ENCODE measurements at places on chromosomes 5 and 9.

DNA sequence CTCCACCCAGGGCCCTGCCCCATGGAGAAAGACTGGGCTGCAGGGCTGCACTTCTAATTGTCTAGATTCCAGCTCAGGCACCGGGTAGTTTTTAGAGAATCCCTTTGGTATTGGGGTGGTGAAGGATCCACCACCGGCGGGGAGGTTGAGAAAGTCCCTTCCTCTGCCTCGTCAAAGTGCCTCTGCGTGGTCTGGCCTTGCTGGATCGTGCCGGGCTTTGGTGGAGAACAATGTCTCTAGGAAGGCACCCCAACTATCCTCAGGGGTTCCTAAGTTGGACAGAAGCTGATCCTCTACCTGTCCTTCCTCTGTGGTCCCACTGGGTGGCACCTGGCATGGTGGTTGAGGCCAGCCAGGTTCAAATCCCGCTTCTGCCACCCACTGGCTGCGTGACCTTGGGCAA lies 7.3 kb upstream of the AMBP start:
- no peak for DNase-seq

DNA sequence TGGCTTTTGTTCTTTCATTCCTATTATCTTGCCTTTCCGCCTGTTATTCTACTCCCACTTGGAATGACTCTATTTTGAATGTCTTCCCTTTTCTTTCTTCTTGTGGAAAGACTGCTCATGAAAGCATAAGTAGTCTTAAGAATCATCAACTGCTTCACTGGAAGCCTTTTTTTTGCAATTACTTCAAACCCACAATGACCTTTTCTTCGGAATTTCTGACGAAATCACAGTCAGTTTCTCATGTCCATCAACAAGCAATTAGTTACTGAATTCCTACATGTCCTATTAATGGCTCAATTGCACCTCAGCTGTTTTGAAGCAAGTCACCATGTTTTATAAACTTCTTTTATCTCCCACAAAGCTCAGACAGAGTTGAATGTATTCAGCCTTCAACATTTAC lies 196.2 kb downstream of the TARS1 start:
- no peak for DNase-seq

DNA sequence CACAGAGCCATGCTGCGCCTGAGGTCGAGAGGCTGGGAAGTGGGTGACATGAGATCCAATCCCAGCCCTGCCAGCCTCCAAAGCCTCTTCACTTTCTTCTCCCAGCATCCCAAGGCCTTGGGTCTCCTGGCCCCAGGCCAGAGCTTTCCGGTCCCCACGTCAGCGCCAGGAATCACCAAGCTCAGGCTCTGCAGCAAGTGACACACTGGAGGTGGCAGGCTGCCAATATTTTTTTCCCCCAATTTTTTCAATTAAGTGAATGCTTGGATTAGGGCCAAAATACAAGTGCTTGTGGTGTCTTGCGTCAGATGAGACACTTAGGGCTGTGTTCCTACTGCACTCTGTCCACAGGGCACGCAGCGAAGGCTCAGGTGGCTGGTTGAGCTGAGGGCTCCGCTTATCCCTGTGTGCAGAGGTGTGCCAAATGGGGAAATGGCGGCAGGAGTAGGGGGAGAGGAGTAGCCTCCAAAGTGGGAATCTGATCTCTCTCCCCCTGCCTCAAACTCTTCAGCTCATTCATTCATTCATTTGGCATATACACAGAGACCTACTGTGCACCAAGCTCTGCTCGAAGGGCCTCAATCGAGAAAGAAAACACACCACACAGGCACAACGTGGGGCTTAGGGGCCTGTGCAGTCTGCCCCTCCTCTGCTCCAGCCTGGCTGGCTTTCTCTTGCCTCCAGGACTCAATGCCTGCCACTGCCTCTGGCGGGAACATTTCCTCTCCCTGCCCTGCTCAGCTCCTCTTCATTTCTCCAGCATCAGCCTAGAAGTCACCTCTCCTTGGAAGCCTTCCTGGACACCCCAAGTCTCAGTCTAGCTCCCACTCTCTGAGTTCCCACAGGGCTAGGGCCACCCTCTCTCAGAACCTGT lies 16.6 kb downstream of the SH3PXD2B start:
- DNase-seq, result no peak

GRCh38 chr9:111970827-111971226 lies 74.2 kb downstream of the UGCG start:
- DNase-seq, result no peak

GRCh38 chr9:132207839-132208615 lies 46.2 kb downstream of the NTNG2 start:
- DNase-seq, result no peak
